GM20000 (cell line): ENCODE measurements at places on chromosomes 13 and 19.

DNA sequence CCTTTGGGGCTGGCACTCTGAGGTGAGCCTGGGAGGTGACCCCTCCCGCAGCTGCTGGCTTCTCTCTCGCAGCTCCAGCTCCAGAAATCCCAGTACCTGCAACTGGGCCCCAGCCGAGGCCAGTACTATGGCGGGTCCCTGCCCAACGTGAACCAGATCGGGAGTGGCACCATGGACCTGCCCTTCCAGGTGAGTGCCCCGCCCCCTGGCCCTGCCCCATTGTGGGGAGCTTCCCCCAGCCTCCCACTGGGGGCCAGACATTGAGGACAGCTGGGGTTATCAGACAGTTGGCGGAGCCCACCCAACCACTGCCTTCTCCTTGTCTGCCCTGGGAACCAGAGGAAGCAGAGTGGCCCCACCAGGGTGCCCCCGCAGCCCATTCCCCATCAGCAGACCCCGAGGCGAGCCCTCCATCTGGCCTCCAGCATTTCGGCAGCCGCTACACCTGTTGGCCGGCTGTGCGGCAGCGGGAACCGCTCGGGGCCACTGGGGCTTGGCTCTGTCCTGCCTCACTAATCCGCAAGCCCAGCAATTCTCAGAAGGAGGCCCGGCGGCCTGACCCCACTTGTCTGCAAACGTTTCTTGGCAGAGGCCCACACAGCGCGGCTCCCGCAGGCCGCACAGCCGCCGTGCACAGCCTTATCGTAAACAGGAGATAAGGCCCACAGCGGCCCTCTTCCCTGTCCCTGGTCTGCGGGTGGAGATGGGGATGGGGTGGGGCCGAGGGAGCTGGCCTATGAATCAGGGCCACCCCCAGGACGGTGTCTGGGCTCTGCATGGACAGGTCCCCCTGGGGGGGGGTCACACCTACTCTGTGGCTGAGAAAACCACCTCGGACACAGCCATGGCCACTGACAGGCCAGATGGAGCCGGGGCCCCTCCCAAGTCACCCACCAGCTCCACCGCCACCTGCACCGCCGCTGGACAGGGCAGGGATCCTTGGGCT lies 48.0 kb downstream of the COMP start:
- DNase-seq, result no peak

DNA sequence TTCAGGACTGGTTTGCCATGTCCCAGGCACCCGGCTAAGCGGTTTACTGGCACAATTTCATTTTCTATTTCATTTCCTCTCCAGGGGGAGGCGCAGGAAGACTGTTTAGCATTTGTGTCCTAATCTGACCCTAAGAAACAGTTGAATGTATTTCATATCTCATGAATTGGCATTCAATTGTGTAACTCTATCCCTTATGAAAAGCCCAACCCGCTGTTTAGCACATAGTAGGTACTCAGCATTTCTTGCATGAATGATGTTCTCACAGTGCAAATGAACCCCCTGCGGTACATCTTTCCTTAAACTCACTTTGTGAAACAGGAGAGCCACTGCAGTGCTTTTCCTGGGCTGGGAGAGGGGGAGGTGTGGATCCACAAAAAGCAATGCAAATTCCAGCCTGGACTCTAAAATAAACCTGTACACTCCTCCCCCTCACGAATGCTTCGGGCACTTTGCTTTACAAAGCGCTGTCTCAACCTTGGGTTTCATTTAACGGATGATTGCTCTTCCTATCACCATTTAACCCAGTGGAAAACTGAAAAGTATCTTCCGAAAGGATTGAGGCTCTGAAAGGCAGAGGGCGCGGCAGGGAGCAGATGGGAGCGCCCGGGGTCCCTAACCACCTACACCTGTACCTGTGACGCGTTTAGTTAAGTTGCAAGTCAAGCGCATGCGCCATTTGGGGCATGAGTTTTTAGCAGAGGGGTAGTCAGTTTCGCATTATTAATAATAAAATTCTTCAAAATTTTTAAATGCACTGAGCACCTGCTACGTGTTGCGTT lies 1.2 kb upstream of the EEF2 start:
- no peak for DNase-seq

- DNase-seq, result no peak
These were observed 1.7 kb upstream of the IFT88 start for GRCh38 chr13:20565115-20565736.

GRCh38 chr19:49413348-49413747 lies 9.9 kb downstream of the PTH2 start:
- no peak for DNase-seq

- no peak for DNase-seq
These were observed 11.1 kb upstream of the TDRD12 start for GRCh38 chr19:32708457-32708856.

DNA sequence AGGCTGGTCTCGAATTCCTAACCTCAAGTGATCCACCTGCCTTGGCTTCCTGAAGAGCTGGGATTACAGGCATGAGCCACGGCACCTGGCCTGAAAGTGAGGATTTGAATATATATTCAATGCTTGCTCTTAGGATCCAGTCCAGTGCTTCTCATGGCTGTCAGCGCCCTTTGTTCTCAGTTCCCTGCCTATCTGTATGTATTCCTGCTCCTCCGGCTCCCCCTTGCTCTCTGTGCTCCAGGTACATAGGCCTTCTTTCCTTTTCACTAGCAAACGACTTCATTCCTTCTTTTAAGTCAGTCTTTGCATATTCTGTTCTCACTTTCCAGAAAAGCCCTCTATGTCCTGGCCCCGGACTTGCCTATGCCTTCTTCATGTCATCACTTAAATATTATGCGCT lies 232.8 kb downstream of the DACH1 start:
- DNase-seq, result no peak
